ENCODE measurements at places on chromosomes 5 and 9. TPM values are rescaled to one million over a fixed set of nuclear protein-coding genes. Genes with fewer than 3 reads are reported as not detected.

The SPATA31E1 gene
- total RNA-seq, result not detected

The GNPDA1 gene
- total RNA-seq, result 36.2 TPM

The SPINK6 gene
- not detected for total RNA-seq

The MCC gene
- 18.6 TPM for total RNA-seq

The GLRA1 gene
- not detected for total RNA-seq

The HTR1A gene
- not detected for total RNA-seq

The TARS1 gene
- total RNA-seq, result 92.5 TPM

The GDNF gene
- total RNA-seq, result 0.23 TPM

The FGF10 gene
- total RNA-seq, result 2.7 TPM

The PIP5K1B gene
- total RNA-seq, result 36.5 TPM

The SPATA31C1 gene
- total RNA-seq, result not detected

The SLC34A3 gene
- total RNA-seq, result 0.23 TPM

The NEUROG1 gene
- total RNA-seq, result not detected

The GALNT10 gene
- 93.8 TPM for total RNA-seq

DNA sequence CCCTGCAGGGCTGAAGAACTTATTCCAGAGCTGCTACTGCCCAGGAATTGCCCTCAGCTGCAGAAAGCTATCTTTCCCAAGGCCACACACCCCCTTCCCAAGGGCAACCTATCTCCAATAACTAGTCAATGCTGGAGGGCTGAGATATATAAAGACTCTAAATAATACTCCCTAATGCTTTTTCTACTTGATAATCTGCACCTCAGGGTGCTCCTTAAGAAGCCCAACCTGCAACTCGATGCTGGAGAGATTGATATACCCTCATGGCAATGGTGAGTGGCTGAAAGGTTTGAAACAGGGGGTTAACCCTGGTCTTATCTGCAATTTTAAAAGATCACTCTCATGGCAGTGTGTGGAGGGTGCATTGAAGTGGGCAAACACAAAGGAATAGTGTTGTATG, 142.7 kb upstream of the APC start:
- no peak for DNase-seq
- no peak overlapping the region for H3K4me3 ChIP-seq
- no peaks in the 10 kb centered on the region for H3K36me3 ChIP-seq
- peaks cover 7% of the 10 kb centered on the region for H3K4me1 ChIP-seq
- H3K27ac ChIP-seq, result no peak overlapping the region

GRCh38 chr9:27572566-27572917, 739 bp downstream of the C9orf72 start:
- no peak for DNase-seq
- H3K27ac ChIP-seq, result peak overlapping the region; percentile 99
- H3K4me1 ChIP-seq, result peaks cover 15% of the 10 kb centered on the region
- peak overlapping the region; percentile 86 for H3K4me3 ChIP-seq
- no peaks in the 10 kb centered on the region for H3K36me3 ChIP-seq
- H3K27me3 ChIP-seq, result no peaks in the 10 kb centered on the region

DNA sequence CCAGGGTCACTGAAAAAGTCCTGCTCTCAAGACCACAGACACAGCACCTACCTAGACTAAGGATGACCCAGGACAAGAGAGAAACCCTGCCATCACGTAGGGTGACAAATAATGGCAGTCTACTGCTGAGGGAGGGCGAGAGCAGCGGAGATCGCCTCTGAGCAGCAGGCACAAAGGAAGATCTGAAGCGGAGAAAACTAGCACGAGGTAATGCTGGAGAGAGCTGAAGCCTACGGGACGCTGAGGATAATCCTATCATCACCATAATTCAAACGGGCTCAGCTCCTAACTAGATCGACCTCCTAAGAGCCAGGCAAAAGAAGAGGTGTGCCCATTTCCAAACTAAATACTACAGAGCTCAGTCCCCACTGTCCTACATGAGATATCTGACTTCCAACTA, 41.3 kb downstream of the FBXO10 start:
- peak; percentile 9 for DNase-seq
- H3K4me3 ChIP-seq, result no peak overlapping the region
- H3K27ac ChIP-seq, result no peak overlapping the region

GRCh38 chr9:1065130-1065529, 15.0 kb downstream of the DMRT2 start:
- H3K36me3 ChIP-seq, result no peaks in the 10 kb centered on the region
- DNase-seq, result no peak
- no peaks in the 10 kb centered on the region for H3K4me1 ChIP-seq

DNA sequence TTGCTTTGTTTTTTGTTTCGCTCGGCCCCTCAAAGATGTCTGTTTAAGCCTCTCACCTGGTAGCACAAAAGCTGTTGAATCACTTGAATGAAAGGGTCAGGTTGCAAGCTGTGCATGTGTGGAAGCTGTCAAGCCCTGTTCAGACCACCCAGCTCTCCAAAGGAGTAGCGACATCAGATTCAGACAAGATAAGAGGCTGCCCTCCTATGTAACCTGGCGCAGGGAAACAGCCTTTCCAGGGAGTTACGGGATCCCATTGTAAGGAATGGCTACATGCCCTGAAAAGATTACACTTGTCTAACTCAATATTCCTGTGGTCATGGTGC, 2.9 kb downstream of the FREM1 start:
- no peaks in the 10 kb centered on the region for H3K36me3 ChIP-seq
- no peaks in the 10 kb centered on the region for H3K27me3 ChIP-seq
- H3K4me3 ChIP-seq, result no peak overlapping the region
- H3K27ac ChIP-seq, result no peak overlapping the region
- no peak for DNase-seq

GRCh38 chr5:131210151-131210510, 39.4 kb downstream of the LYRM7 start:
- H3K36me3 ChIP-seq, result no peaks in the 10 kb centered on the region
- H3K4me1 ChIP-seq, result peaks cover 7% of the 10 kb centered on the region
- no peak overlapping the region for H3K4me3 ChIP-seq
- H3K27ac ChIP-seq, result no peak overlapping the region
- no peaks in the 10 kb centered on the region for H3K27me3 ChIP-seq
- no peak for DNase-seq

- no peaks in the 10 kb centered on the region for H3K27me3 ChIP-seq
- no peaks in the 10 kb centered on the region for H3K4me1 ChIP-seq
- no peak overlapping the region for H3K4me3 ChIP-seq
- no peak overlapping the region for H3K27ac ChIP-seq
- H3K36me3 ChIP-seq, result no peaks in the 10 kb centered on the region
These were observed 56.6 kb upstream of the LMNB1 start for GRCh38 chr5:126720369-126720768.

DNA sequence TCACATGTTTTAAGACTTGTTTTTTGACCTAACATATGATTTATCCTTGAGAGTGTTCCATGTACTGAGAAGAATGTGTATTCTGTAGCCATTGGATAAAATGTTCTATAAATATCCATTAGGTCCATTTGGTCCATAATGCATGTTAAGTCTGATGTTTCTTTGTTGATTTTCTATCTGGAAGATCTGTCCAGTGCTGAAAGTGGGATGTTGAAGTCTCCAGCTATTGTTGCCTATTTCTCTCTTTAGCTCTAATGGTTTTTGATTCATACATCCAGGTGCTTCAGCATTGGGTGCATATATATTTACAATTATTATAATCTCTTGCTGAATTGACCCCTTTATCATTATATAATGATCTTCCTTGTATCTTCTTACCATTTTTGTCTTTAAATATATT, 451.1 kb downstream of the BRINP1 start:
- H3K27ac ChIP-seq, result no peak overlapping the region
- H3K36me3 ChIP-seq, result no peaks in the 10 kb centered on the region
- no peaks in the 10 kb centered on the region for H3K27me3 ChIP-seq
- no peak overlapping the region for H3K4me3 ChIP-seq

DNA sequence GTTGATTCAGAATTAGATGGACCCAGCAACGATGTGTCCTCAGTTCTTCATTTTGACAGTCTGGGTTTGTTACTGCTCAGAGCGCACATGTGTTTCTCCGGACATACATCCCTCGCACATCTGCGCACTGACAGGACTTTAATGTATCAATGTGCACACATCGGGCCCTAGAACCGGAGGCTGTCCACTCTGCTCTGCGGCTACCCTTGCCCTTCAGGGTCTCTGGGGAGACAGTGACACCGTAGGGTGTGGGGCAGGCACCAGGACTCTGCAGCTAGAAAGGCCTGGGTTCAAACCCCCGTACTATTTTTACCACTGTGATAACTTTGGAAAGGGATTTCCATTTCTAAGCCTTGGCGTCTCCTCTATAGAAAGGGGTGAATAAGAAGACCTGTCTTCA, 23.5 kb upstream of the LPCAT1 start:
- no peaks in the 10 kb centered on the region for H3K36me3 ChIP-seq
- H3K4me1 ChIP-seq, result peaks cover 14% of the 10 kb centered on the region
- DNase-seq, result no peak
- H3K27me3 ChIP-seq, result no peaks in the 10 kb centered on the region
- H3K4me3 ChIP-seq, result no peak overlapping the region
- peak overlapping the region; percentile 71 for H3K27ac ChIP-seq

GRCh38 chr5:25858019-25858418, 1180.4 kb downstream of the CDH9 start:
- H3K27ac ChIP-seq, result no peak overlapping the region
- DNase-seq, result no peak
- H3K4me3 ChIP-seq, result no peak overlapping the region
- no peaks in the 10 kb centered on the region for H3K4me1 ChIP-seq
- no peaks in the 10 kb centered on the region for H3K36me3 ChIP-seq

DNA sequence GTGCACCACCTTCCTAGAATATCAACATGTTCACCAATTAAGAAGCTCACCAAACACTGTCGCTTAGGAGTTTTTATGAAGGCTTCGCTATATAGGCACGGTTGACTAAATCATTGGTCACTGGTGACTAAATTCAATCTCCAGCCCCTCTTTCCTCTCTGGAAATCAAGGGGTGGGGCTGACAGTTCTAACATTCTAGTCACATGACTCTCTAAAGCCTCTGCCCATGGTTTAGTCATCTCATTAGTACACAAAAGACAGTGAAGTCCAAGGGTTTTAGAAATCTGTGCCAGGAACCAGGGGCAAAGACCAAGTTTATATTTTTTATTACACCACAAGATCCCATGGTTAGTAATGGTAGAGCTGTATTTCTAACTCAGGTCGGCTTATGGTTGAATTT, 243.2 kb downstream of the ELAVL2 start:
- H3K4me1 ChIP-seq, result no peaks in the 10 kb centered on the region
- no peak overlapping the region for H3K27ac ChIP-seq
- H3K27me3 ChIP-seq, result no peaks in the 10 kb centered on the region
- H3K4me3 ChIP-seq, result no peak overlapping the region
- H3K36me3 ChIP-seq, result no peaks in the 10 kb centered on the region
- no peak for DNase-seq

- H3K27me3 ChIP-seq, result no peaks in the 10 kb centered on the region
- no peaks in the 10 kb centered on the region for H3K36me3 ChIP-seq
- H3K4me3 ChIP-seq, result no peak overlapping the region
- H3K4me1 ChIP-seq, result no peaks in the 10 kb centered on the region
- H3K27ac ChIP-seq, result no peak overlapping the region
These were observed 37.4 kb downstream of the BOD1 start for GRCh38 chr5:173578947-173579615.

- H3K4me3 ChIP-seq, result no peak overlapping the region
- no peaks in the 10 kb centered on the region for H3K36me3 ChIP-seq
- DNase-seq, result no peak
- H3K27ac ChIP-seq, result no peak overlapping the region
- H3K4me1 ChIP-seq, result no peaks in the 10 kb centered on the region
These were observed 85.0 kb upstream of the RASA1 start for GRCh38 chr5:87182649-87183048.

DNA sequence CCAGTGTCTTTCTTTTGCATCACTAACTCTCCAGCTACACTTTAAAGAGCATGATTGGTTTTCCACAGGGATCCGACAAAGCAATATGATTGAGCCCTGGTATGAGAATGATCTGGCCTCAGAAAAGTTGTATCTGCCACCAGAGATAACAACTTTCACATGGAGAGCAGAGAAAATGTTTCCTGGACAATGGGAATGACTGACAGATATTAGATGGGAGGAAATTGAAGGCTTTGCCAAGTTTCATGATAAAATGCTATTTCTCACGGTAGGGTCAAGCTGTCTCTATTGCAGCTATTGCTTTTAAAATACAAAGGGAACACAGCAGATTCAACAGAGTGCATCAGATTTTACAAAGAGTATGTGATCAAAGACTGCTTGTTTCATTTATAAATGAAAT, 56.4 kb upstream of the GLIS3 start:
- no peak overlapping the region for H3K4me3 ChIP-seq
- H3K27ac ChIP-seq, result no peak overlapping the region
- H3K4me1 ChIP-seq, result no peaks in the 10 kb centered on the region

DNA sequence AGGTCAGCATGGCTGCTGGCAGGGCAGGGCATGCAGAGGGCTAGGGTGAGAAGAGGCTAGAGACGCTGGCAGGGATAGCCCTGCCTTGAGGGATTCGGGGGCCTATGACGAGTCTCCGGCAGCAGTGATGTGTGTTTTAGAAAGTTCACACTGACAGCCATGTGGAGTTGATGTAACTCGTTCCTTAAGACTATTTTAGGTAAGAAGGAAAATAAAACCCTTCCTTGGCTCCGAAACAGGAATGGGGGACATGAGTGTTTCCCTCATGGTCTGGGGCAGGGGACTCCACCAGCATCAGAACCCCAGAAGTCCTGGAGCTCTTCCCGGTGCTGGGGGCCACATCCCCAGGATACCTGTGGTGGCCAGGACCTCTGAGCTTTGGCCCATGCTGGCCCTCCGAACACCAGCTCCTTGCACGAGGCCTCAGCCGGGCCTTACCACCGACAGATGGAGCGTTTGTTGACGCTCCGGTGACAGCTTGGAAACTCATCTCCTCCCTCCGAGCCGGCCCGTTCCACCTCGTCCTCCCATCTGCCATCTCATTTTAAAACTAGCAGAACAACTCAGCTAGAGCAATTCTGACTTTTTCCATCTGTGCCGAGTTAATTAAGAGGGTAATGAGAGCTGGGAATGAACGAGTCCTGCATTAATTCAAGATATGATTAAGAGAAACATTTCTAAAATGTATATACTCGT, 337.7 kb downstream of the CDK5RAP2 start:
- no peak overlapping the region for H3K4me3 ChIP-seq
- H3K27ac ChIP-seq, result no peak overlapping the region
- no peak for DNase-seq

DNA sequence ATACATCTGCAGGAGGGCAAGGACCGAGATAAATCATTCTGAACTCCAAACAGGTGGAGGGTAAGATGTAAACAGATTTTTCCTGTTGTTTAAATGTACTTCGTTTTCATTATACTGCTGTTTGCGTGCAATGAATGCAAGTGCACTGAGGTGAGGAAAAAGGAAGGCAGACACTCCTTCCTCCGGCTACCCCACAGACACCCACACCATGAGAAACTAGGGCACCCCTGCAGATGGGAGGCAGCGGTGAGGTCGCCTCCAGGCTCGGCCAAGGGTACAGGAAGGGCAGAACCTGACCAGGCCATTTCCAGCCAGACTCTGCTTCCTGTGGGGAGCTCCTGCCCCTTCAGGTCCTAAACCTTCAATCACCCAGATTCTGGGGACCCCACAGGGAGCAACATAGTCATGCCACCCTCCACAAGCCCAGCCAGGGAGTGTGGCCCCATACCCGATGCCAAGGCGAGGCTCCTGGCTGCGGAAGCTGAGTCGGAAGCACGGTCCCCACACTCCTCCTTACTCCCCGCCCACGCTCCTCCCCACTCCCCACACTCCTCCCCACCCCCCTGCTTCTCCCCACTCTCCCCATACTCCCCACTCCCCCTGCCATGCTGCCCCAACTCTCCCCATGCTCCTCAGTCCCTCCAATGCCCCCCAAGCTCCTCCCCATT, 37.1 kb downstream of the VAV2 start:
- H3K27ac ChIP-seq, result no peak overlapping the region
- H3K36me3 ChIP-seq, result no peaks in the 10 kb centered on the region
- H3K4me1 ChIP-seq, result peaks cover 43% of the 10 kb centered on the region
- no peaks in the 10 kb centered on the region for H3K27me3 ChIP-seq

GRCh38 chr9:124020520-124021384, 9.2 kb downstream of the LHX2 start:
- H3K4me3 ChIP-seq, result no peak overlapping the region
- H3K27ac ChIP-seq, result no peak overlapping the region
- no peak for DNase-seq
- H3K36me3 ChIP-seq, result no peaks in the 10 kb centered on the region

Data from upper lobe of right lung (tissue), 1 donor.